Endothelial cell of umbilical vein (primary cell): ENCODE measurements at places on chromosomes 6 and 20. TPM values are rescaled to one million over a fixed set of nuclear protein-coding genes. Genes with fewer than 3 reads are reported as not detected.

Gene TNXB
- 0.24 and 0.47 TPM in 2 replicates for polyA plus RNA-seq

Gene PANK2
- 18.4 and 18.9 TPM in 2 replicates for polyA plus RNA-seq

Gene FHL5
- polyA plus RNA-seq, result not detected in 2 replicates

Gene GTSF1L
- not detected in 2 replicates for polyA plus RNA-seq

Gene BCAS4
- 1.0 and 1.2 TPM in 2 replicates for polyA plus RNA-seq

Gene CST2
- not detected in 2 replicates for polyA plus RNA-seq

Gene TBC1D20
- 33.3 and 36.1 TPM in 2 replicates for polyA plus RNA-seq

Gene SPEF1
- polyA plus RNA-seq, result 0.07 and 0.10 TPM in 2 replicates

Gene RPS6KA2
- 50.8 and 54.5 TPM in 2 replicates for polyA plus RNA-seq

Gene FYN
- polyA plus RNA-seq, result 59.2 and 69.0 TPM in 2 replicates

Gene DOK5
- polyA plus RNA-seq, result 3.5 TPM in 2 replicates

Gene COL19A1
- not detected in 2 replicates for polyA plus RNA-seq

Gene MLN
- polyA plus RNA-seq, result not detected in 2 replicates

Gene FAM83B
- not detected in 2 replicates for polyA plus RNA-seq

Gene TBP
- polyA plus RNA-seq, result 17.5 and 24.8 TPM in 2 replicates

Gene GJA1
- polyA plus RNA-seq, result 155 and 185 TPM in 2 replicates

Gene CYP24A1
- not detected in 2 replicates for polyA plus RNA-seq

Gene LIME1
- 10.7 and 16.3 TPM in 2 replicates for polyA plus RNA-seq

Gene PDYN
- polyA plus RNA-seq, result not detected in 2 replicates

Gene EDN1
- polyA plus RNA-seq, result 492 and 498 TPM in 2 replicates

Gene C20orf204
- polyA plus RNA-seq, result 2.8 and 4.5 TPM in 2 replicates

Gene RBM24
- polyA plus RNA-seq, result 6.6 and 12.1 TPM in 2 replicates

Gene ISM1
- polyA plus RNA-seq, result not detected in 2 replicates

Gene STMN3
- polyA plus RNA-seq, result 4.7 and 8.4 TPM in 2 replicates

Gene MEI4
- not detected in 2 replicates for polyA plus RNA-seq

Gene SLC12A5
- 1.8 and 2.3 TPM in 2 replicates for polyA plus RNA-seq

Gene ADAM33
- polyA plus RNA-seq, result 0.06 TPM in 2 replicates

Gene CD24
- 10.2 and 52.1 TPM in 2 replicates for polyA plus RNA-seq

Gene MUCL3
- not detected in 2 replicates for polyA plus RNA-seq

Gene PLCB1
- 5.7 and 10.2 TPM in 2 replicates for polyA plus RNA-seq

Gene C6orf163
- 0.16 and 0.29 TPM in 2 replicates for polyA plus RNA-seq

Gene RREB1
- 3.1 and 3.7 TPM in 2 replicates for polyA plus RNA-seq

Gene SPATS1
- not detected in 2 replicates for polyA plus RNA-seq

Gene WFDC2
- 0.22 TPM in 1 of 2 replicates, not detected in the other for polyA plus RNA-seq

Gene OVOL2
- not detected in 2 replicates for polyA plus RNA-seq

Gene PKIB
- not detected in 2 replicates for polyA plus RNA-seq

Gene MYMX
- 0.18 and 0.24 TPM in 2 replicates for polyA plus RNA-seq

Gene MCCD1
- polyA plus RNA-seq, result not detected in 2 replicates

Gene RAB44
- polyA plus RNA-seq, result 0.03 TPM in 2 replicates

Gene CST5
- not detected in 2 replicates for polyA plus RNA-seq

Gene SLC18B1
- polyA plus RNA-seq, result 6.7 and 9.2 TPM in 2 replicates

Gene PAK5
- not detected in 2 replicates for polyA plus RNA-seq

Gene MYLK4
- polyA plus RNA-seq, result 0.29 and 0.41 TPM in 2 replicates

Gene GSTA1
- not detected in 2 replicates for polyA plus RNA-seq

Gene HCRTR2
- polyA plus RNA-seq, result not detected in 2 replicates

Gene GPLD1
- polyA plus RNA-seq, result 0.03 and 0.08 TPM in 2 replicates

Gene C4A
- polyA plus RNA-seq, result 4.4 and 5.7 TPM in 2 replicates

Gene LY6G6D
- not detected in 2 replicates for polyA plus RNA-seq

Gene RNF144B
- polyA plus RNA-seq, result 14.3 and 18.1 TPM in 2 replicates

Gene CENPQ
- polyA plus RNA-seq, result 2.2 and 3.3 TPM in 2 replicates

Gene BNIP5
- not detected in 2 replicates for polyA plus RNA-seq

Gene SLC4A11
- polyA plus RNA-seq, result 5.7 and 6.1 TPM in 2 replicates

Gene LAMA2
- 0.24 and 0.51 TPM in 2 replicates for polyA plus RNA-seq
